HL-60 (cell line): ENCODE measurements at places on chromosomes 13 and 19.
A peak's percentile ranks its signal among the peaks of the same experiment; 100 is the strongest.

DNA sequence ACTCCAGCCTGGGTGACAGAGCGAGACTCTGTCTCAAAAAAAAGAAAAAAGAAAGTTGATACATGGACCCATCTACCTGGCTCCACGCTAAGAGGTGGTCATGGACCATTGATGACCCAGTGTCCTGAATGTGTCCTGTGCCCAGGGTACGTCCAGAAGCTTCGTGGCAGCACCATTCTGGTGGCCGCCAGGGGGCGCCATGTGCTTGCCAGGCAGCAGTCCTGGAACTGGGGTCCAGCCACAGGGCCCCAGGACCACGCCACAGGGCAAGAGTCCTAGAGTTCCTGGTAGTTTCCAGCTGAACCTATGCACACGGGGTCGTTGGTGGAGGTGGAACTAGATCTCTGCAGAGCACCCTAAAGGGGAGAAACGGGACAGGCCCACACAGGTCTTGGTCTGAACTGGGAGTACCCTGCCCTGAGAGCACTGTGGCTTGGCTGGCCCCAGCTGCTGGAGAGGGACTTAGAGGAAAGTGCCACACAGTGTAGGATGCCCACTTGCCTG, 19.9 kb upstream of the FBXO27 start:
- peak; percentile 24 for DNase-seq

DNA sequence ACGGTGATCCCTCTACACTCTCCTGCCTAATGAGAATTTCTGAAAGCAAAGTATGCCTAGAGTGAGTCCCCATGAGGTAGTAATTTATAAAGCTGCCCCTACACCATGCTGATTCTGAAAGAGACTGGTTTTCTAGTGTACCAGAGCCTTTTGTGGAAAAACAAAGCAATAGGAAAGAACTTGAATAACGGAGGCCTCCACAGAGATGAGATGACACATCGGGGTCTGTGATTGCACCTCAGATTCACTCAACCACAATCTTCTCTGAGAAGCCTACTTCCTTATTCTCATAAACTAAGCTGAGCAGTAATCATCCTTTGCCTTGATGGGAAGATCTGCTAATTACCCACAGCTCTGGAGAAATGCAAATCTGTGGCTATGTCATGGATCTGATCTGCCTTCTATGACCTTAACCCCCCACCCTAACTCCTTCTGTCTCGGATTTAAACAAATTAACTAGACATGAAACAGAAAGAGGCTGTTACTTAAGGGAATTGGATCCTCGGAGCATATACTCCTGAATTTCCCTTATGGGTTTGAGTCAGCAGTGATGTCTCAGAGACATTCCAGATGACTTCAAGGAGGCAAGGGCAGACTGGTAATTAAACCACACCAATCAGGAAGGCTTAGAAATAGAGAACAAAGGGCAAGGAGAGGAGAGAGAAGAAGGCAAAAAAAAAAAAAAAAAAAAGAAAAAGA, 128.0 kb downstream of the DCT start:
- DNase-seq = peak; percentile 7

DNA sequence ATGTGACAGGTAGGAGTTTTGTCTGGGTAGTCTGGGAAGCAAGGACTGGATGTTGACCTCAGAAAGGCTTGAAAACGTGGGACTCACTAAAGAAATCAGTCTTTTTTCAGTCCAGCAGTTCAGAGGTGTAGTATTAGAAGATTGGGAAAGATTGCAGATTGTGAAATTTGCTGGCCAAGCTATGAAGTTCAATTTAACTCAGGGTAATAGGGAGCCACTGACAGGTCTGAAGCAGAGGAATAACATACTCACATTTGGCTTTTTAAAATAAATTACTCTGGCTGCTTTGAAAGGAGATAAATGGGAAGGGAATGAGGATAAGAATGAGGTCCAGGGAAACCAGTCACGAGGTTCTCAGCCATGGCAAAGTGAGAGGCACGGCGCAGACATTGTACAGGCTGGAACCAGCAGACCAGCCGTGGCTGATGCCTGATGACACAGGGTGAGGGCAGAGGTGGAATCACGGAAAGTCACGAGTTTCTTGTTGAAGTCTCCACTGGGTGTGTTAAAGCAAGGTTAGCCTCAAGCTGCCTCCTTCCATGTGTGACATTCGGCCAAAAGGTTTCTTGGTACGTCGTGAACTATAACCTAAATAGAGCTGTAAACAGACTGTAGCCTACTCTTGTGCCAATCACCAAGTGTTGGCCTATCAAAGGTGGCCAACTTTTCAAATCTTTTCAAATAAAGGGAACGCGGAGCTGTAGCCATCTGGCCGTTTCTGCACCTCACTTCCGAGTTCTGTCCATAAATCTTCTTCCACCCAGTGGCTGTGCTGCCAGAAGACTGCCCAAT, 377.6 kb downstream of the IRS2 start:
- no peak for DNase-seq

- no peak for DNase-seq
Measured at GRCh38 chr13:111409413-111409812, 89.0 kb downstream of the TEX29 start.

- DNase-seq = no peak
Measured at GRCh38 chr13:80530191-80530590, 189.3 kb upstream of the SPRY2 start.

GRCh38 chr19:53394522-53394973, 401 bp upstream of the ZNF765 start:
- DNase-seq = no peak

GRCh38 chr13:30859326-30859725, 46.7 kb upstream of the MEDAG start:
- DNase-seq = no peak

DNA sequence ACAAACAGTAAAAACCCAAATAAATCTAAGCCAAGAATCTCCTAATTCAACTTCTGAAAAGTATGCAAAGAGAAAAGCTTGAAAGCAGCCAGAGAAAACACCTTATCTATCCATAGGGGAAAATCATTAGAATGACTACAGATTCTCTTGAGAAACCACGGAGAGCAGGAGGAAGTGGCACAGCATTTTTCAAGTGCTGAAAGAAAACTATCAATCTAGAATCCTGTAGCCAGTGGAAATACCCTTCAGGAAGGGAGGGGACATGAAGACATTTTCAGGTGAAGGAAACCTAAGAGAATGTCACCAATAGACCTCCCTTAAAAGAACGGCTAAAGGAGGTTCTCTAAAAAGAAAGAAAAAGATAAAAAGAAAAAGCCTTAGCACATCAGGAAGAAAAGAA, 66.2 kb upstream of the XPO4 start:
- DNase-seq = no peak

GRCh38 chr19:16041299-16041990, 34.9 kb upstream of the TPM4 start:
- peak; percentile 77 for DNase-seq

GRCh38 chr13:80753866-80754265, 412.9 kb upstream of the SPRY2 start:
- no peak for DNase-seq

DNA sequence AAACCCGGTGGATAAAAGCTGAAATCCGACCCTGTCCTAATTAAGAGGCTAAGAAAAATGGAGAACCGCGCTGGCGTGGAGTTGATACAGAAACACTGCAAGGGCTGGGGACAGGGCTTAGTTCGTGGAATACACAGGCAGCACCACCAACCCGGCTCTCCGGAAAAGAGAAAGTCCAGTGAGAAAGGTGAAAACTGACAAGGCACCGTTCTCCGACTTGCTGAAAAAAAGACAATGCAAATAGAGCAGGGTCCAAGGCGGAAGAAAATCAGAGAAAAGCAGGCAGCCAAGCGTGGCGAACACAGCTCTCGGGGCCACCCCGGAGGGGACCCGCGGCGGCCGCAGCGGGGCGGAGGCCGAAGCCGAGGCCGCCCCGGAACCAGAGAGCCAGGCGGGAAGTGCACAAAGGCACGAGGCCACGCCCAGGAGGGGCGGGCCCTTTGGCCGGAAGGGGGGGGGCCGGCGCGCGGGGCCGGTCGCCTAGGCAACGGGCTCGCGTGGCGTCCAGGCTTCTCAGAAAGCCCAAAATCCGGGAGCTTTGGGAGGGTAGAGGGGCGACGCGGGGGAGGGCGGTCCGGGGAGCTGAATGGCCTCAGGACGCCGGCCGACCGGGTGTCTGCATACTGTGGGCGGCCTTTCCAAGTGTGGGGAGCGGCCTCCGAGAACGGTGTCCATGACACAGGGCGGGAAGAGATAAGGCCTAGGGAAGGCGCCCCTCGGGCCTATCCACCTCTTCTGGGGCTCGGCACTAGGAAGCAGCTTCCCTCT, 1.2 kb upstream of the ING1 start:
- DNase-seq = peak; percentile 90

DNA sequence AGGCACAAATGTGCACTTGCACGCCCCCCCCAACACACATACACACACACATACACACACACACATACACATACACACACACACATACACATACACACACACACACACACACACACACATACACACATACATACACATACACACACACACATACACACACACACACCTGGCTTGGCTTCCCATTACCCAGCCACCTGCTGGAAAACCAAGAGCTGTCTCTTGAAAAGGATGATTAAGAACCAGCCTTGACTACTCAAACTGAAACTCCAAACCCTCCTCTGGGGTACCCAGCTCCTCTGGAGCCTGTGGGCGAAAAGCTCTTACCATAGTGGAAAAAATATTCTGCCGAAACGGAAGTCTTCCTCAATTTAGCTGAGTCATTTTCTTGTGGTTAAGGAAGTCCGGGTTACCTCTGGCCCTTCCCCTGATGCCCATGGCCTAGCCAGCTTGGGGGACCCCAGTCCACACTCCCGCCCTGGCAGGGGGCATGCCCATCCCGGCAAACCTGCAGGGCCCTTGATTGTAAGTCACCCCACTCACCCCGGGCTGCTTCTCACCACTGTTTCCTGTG, 21.9 kb downstream of the CEBPA start:
- peak; percentile 96 for DNase-seq

- no peak for DNase-seq
Measured at GRCh38 chr13:111944171-111944583, 122.8 kb upstream of the SOX1 start.

- DNase-seq = no peak
Measured at GRCh38 chr13:51729866-51730553, 74.0 kb downstream of the DHRS12 start.

GRCh38 chr19:32542477-32543108, 38.4 kb upstream of the PDCD5 start:
- DNase-seq = no peak

- DNase-seq = no peak
Measured at GRCh38 chr19:32173836-32174235, 171.6 kb upstream of the ZNF507 start.

DNA sequence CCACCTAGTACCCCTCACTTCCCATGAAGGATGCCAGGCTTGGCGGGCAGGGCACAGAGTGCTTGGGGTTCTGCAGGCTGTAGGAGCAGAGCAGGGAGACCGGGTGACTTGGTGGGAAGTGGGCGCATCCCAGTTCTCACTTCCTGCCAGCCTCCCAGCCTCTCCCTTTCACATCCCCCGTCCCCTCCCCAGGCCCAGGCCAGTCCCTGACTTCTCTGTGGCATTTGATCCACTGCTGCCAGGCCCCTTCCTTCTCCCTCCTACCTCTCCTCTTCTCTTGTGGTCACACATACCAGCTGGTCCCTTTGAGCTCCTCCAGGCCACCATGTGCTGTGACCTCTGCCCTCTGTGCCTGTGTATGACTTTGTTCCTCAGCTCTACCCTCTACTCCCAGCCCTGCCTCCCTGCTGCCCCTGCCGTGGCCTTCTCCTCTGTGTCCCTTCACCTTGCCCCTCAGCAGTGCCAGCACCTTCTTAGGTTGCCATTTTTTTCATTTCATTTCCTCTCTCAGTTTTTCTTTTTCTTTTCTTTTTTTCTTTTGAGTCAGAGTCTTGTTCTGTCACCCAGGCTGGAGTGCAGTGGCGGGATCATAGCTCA, 19.5 kb downstream of the MYO1F start:
- DNase-seq = no peak

DNA sequence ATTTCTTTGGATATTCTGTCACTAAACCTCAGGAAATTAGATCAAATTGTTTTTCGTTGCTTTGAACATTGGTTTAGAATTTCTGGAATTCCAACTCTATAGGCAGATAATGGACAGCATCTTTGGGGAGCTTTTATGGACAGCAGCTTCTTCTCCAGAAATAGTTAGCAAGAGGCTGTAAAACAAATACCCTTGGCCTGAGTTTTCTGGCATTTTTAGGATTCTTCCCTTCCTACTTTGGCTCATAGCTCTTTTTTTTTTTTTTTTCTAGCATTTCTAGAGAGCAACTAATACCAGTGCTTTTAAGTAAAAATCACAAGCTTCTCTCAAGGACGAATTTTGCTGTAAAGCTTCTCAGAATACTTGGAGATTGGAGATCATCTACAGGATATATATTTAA, 169.8 kb upstream of the SPRY2 start:
- DNase-seq = no peak

DNA sequence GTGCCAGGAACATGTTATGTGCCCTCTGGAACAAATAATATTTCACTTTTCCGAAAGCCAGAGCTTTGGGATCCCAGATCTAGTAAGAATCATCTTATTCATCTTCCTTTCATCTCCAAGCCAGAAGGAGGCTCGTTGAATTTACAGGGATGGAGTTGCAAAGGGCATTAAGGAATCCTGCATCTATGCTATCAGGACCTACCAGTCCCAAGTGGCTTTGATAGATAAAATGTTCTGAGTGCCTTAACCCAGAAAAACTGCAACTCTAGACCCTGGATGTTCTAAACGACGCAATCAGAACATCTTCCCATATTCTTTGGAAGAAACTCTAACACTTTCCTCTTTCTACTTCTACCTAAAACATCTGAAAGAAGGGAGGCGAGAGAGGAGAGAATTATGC, 9.2 kb upstream of the EDDM13 start:
- no peak for DNase-seq

- no peak for DNase-seq
Measured at GRCh38 chr19:11061952-11062351, 27.3 kb upstream of the LDLR start.

DNA sequence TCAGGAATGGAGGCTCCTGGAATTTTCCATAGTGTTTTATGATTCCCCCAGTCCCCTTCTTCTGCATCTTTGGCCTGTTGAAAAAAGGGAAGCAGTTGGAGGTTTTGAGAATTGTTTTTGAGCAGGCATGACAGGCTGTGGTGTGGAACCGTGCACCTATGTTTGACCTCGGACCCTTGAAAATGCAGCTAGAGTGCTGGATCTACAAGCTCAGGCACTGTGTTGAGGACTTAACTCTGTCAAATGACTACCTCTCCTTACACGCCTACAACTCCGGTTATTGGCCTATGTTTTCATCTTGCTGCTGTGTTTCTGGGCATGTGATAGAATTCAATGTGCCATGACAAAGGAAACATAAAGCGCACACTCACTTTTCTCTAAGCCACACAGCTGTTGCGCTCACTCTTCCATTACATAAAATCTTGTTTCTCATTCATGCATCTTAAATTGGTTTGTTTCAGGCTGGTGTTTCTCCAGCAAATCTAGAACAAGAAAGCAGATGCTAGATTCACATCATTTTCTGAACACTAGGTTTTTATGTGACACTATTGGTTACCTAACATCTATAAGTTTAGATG, 616.6 kb downstream of the FGF9 start:
- DNase-seq = no peak

GRCh38 chr19:17772172-17772571, 20.9 kb downstream of the FCHO1 start:
- DNase-seq = no peak

DNA sequence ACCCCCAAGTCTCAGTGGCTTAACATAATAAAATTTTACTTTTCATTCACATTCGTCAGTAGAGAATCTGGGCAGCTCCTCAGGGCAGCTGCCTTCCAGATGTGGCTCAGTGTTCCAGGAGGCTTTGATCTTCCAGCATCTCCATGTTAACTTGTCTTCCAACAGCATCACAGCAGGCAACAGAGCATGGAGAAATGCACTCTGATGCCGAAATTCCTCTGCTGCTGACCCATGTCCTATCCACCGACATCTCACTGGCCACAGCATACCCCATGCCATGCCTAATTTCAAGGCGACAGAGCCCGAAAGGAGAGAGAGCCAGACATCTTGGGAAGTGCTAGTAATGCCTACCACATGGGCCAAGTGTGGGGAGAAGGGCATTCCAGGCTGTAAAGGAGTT, 64.9 kb upstream of the MEDAG start:
- DNase-seq = no peak
